MCF 10A (cell line): ENCODE measurements at places on chromosomes 7 and 10. TPM values are rescaled to one million over a fixed set of nuclear protein-coding genes. Genes with fewer than 3 reads are reported as not detected.

Gene FAM221A
- 0.25 and 0.44 TPM in 2 replicates for total RNA-seq

DNA sequence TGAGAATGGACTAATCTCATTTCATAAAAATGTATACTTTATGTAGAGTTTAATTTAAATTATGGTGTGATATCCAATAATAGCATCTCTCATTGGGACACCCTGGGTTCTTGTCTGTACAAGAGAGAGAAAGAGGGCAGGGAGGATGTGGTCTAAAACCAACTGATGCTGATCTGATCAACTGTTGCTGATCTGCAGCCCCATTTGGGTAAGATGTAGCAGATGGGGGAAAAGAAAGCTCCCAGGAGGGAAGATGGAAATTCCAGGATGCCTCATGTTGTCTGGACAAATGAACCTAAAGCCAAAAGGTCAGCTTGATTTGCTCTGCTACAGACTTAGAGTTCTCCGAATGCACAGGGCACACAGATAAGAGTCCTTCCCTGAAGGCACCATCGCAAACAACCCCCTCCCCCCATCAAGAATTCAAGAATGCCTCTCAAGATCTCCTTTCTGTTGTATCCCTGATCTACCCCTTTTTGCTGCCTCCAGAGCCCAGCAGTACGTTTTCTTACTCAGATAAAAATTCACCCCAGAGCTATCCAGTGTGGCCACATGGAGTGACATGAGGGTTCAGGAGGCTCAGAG lies 171.4 kb upstream of the INHBA start:
- no peak for DNase-seq

- no peak for DNase-seq
Measured at GRCh38 chr10:80734589-80734988, 196.9 kb downstream of the SH2D4B start.

DNA sequence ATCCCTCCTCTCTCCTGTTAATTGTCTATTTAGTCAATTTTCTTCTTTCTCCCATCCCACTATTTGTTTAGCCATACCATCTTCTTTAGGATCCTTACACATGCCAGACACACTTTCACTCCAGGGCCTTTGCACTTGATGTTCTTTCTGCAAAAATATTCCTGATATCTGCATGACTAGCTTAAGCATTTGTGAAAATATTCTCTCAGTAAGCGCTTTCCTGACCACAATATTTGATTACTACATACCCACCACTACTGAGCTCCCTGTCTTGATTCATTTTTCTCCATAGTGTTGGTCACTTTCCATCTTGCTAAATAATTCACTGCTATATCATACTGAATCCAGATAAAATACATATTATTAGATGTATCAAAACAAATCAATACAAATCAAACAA lies 75.1 kb downstream of the SEMA3D start:
- no peak for DNase-seq

Gene DNAH11
- total RNA-seq: 0.81 and 0.91 TPM in 2 replicates
